RKO (cell line): ENCODE measurements at places on chromosomes 12 and 14.

- peak; percentile 90 for DNase-seq
Measured at GRCh38 chr12:65867394-65867793, 43.1 kb downstream of the HMGA2 start.

- peak; percentile 42 for DNase-seq
Measured at GRCh38 chr14:24317141-24317928, 6.0 kb downstream of the LTB4R start.

- DNase-seq: peak; percentile 95
Measured at GRCh38 chr12:6323340-6323994, 13.0 kb downstream of the PLEKHG6 start.

- no peak for DNase-seq
Measured at GRCh38 chr12:132574271-132574996, 35.9 kb downstream of the LRCOL1 start.

DNA sequence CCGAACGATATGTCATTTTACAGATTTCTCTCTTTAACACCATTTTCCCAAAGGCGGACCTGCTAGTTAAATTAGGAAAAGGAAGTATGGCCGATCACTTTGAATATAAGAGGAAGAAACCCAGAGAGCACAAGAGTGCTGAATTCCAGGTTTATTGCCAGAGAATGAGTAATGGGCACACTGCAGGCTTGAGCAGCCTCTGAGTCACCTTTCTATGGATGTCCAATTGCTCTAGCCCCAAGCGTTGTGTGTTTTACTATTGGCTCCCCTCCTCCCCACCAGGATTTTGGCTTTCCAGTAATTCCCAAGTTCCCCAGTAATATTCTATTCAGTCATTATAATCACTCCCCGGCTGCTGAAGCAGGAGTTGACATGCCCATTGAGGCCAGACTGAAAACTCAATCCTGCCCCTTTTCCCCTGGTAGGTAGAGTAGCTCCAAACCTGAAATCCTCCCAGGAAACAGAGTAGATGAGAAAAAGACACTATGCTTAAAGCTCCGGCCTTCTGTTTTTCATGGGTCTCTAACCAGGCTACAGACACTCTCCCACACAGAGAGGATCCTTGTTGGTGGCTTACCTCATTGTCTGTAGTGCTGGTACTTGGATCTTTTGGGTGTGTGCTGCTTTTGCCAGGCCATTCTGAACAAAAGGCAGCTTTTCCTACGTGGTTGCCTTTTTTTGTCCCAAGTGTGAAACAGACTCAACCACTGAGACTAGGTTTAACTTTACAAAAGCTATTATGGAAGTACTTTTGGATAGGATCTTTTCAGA, 704.3 kb upstream of the FLRT2 start:
- peak; percentile 16 for DNase-seq

DNA sequence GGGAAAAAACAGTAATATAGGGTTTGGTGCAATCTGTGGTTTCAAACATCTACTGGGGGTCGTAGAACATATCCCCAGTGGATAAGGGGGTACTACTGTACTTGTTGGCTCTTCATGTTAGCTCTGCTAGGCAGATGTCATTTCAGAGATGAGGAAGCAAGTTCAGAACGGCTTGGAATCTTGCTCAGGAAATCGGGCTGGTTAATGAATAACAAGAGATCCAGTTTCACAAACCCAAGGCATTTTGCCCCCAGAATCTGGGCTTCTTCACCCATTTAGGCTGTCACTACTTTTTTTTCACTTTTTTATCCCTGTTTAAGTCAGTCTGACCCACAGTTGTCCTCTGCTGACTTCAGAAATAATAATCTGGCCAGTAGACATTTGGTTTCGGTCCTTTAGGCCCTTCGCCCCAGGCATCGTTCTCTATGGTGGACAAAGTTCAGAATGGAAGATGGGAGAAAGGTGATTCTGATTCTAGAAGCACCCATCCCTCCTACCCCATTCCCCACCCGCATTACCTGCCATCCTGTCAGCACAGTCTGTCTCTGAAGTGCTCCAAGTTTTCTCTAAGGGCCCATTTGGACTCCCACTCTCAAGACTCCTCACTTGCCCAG, 4.5 kb downstream of the SUOX start:
- no peak for DNase-seq

- DNase-seq: no peak
Measured at GRCh38 chr14:51614707-51615106, 37.0 kb upstream of the FRMD6 start.

GRCh38 chr14:103195828-103196615, 72.8 kb downstream of the TNFAIP2 start:
- no peak for DNase-seq

DNA sequence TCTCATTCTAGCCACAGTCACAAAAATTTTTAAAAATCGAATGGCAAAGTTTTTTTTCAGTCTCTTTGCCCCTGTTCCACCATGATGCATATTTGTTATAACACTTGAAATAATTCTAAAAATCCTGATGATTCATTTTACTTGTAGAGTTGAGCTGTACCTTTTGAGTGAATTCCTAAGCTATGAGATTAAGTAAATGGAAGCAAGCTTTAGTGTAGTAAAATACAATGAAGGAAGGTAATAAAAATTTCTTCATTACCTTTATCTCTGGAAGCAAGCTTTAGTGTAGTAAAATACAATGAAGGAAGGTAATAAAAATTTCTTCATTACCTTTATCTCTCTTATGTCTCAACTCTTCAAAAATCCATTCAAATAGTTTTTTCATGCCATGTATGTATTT, 46.1 kb downstream of the TMTC3 start:
- no peak for DNase-seq

GRCh38 chr14:54728700-54729527, 162.0 kb downstream of the SAMD4A start:
- no peak for DNase-seq

GRCh38 chr14:78157494-78158437, 12.4 kb upstream of the NRXN3 start:
- peak; percentile 53 for DNase-seq

GRCh38 chr12:5461966-5462365, 30.1 kb downstream of the NTF3 start:
- DNase-seq: no peak

GRCh38 chr14:101593411-101594238, 32.3 kb downstream of the DIO3 start:
- DNase-seq: no peak

DNA sequence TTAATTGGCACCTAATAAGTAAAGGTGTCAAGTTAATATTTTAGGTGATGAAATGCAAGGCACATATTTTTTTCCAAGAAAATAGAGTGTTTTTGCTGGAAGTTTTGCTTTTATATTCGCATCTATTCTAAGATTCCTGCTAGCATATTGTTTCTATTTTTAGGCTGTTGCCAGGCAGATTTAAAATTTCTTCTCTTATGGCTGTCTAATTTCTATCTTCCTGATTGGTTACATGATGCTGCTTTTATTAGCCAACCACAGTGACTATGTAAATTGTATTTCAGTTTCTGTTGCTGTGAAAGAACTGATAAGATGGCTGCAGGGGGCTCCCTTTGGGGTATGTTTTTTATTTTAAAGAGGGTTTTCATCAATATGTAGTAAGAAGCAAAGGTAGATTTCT, 42.7 kb downstream of the ATF7IP start:
- peak; percentile 64 for DNase-seq
